ENCODE measurements at places on chromosomes 3 and 15. TPM values are rescaled to one million over a fixed set of nuclear protein-coding genes. Genes with fewer than 3 reads are reported as not detected.

DNA sequence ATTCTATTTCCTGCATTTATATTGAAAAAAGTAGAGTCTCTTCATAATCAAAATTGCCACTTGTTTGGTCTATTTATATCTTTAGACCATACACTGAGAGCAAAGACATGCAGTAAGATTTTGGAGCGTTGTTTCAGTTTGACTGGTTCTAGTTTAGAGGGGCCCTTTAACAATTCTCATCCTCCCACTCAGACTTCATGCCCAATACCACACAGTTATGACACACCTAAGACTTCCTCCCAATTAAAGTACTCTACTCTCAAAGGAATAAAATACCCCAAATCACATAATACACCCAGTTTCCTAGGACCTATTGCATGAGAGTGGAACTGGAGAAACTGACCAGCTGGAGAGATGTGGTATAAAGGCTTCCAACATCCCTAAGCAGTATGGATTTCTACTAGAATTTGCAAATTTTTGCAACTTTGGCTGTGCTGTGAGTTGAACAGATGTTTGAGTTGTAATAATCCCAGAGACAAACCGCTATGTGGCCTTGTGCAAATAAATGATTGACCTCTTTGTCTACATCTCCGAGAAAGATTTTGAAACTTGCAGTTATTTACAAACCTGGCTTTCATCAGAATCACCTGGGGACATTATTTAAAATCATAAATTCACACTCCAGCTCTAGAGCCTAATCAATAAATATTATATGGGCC, 170.0 kb upstream of the ROBO2 start:
- no peak for DNase-seq

ZNF660 gene
- total RNA-seq = 14.3 TPM

- no peak for DNase-seq
Measured at GRCh38 chr3:131535131-131535530, 32.4 kb upstream of the MRPL3 start.

GRCh38 chr3:108119398-108120104, 28.7 kb upstream of the CD47 start:
- no peak for DNase-seq

- DNase-seq = no peak
Measured at GRCh38 chr3:139317660-139318430, 26.0 kb upstream of the MRPS22 start.

- no peak for DNase-seq
Measured at GRCh38 chr3:127546554-127546953, 44.0 kb downstream of the TPRA1 start.

DNA sequence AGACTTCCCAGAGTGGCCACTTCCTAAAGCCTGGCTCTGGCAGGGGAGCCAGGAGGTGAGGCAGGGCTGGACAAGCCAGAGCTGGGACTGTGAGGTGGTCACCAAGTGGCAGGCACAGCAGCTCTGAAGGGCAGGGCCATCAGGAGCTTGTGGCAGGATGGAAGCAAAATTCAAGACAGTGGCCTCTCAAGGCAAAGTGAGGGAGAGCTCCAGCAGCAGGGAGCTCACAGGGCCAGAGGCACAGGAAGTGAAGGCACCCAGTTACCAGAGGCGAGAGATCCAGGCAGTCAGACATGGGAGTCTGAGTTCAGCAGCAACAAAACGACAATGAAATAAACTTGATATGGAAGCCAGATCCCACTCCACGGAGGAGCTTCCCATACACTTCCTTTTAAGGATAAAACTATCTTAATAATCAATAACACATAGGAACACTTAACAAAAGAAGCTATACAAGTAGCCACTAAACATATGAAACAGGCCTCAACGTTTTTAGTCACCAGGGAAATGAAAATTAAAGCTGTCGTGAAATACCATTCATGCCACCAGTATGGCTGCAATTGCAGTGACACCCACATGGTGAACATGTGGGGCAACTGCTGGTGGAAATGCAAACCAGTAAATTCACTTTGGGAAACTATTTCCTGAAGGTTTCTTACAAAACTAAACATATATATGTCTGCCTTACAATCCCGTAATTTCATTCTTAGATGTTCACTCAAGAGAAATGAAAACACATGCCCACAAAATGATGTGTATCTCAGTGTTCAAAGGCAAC, 35.4 kb upstream of the TMEM158 start:
- DNase-seq = no peak
